D721Med (cell line): ENCODE measurements at places on chromosomes 5 and 9.

GRCh38 chr5:115962565-115963402 is 509 bp downstream of the LVRN start:
- no peak for DNase-seq

DNA sequence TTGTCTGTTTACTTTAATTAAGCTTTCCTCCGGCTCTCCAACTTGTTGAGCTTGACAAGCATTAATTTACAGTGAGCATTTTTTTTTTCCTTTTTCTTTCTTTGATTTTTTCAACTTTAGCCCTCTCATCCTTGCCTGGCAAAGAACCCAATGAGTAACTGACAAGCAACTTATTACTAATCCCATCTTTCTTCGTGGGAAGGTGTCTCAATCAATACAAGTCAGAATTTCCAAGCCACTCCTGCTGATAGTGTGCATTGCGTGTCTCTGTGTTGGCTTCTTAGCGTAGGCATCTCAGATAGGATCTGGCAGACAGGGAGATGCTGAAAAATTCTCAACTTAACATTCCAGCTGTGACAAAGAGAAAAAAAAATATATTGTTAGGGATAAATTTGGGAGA is 527.7 kb upstream of the WWC1 start:
- no peak for DNase-seq

DNA sequence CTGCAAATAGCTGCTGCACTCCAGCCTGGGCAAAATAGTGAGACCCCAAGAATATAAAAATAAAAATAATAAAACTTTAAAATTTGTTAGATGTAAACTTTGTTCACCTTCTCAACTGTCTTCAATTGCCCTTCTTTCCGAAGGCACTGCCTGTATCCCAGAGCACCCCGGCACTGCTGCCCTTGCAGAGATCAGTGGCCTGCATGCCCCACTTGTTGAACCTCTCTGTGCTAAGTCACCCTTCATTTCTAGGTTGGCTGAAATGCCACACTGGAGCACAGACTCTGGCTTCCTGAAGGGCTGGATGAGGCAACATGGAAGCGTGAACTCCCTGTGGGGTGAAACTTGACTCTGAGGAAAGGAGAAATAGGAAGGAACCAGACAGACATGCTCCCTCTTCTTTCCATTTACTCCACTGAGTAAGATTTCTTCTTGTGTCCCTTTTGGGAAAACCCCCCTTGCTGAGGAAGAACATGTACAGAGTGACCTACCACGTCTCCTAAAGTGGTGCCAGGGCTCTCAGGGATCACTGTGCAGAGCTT is 8.4 kb upstream of the JMY start:
- no peak for DNase-seq

DNA sequence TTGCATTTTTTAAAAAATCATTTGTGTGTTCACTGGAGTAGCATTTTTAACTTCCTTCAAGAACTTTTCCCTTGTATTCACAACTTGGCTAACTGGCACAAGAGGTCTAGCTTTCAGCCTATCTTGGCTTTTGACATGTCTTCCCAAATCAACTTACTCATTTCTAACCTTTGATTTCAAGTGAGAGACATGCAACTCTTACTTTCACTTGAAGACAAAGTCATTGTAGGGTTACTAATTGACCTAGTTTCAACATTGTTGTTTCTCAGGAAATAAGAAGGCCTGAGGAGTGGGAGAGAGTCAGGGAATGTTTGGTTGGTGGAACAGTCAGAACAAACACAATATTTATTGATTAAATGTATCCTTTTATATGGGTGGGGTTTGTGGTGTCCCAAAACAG is 95.0 kb upstream of the C9orf72 start:
- no peak for DNase-seq

DNA sequence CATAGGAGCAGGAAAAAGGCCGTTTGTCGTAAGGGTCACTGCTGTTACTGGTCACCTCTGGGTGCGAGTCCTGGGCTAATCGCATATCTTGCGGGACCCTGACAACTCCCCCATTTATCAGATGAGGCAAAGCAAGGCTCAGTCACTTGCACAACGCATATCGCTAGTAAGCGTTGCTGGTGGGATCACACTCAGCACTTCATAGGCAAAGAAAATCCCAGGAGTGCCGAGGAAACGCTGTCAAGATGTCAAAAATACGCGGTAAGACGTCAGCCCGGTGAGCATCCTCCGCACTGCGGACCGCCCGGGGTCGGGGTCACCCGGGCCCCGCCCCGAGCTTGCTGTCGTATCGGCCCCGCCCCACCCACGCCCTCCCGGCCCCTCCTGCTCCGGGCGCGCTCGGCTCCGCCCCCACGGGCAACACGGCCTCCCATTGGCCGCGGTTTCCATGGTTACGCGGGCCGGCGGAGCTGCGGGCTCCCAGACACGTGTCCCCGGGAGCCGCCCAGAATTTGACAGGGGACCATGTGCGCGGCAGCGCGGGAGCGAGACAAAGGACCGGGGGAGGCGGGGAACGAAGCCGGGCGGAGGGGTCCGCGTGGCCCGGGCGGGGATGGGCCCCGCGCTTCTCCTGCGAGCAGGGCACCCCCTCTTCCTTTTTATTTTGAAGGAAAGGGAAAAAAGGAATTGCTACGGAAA is 80.2 kb upstream of the IER5L start:
- no peak for DNase-seq

- DNase-seq, result no peak
These were observed 6.0 kb downstream of the B4GALT1 start for GRCh38 chr9:33161011-33161588.

DNA sequence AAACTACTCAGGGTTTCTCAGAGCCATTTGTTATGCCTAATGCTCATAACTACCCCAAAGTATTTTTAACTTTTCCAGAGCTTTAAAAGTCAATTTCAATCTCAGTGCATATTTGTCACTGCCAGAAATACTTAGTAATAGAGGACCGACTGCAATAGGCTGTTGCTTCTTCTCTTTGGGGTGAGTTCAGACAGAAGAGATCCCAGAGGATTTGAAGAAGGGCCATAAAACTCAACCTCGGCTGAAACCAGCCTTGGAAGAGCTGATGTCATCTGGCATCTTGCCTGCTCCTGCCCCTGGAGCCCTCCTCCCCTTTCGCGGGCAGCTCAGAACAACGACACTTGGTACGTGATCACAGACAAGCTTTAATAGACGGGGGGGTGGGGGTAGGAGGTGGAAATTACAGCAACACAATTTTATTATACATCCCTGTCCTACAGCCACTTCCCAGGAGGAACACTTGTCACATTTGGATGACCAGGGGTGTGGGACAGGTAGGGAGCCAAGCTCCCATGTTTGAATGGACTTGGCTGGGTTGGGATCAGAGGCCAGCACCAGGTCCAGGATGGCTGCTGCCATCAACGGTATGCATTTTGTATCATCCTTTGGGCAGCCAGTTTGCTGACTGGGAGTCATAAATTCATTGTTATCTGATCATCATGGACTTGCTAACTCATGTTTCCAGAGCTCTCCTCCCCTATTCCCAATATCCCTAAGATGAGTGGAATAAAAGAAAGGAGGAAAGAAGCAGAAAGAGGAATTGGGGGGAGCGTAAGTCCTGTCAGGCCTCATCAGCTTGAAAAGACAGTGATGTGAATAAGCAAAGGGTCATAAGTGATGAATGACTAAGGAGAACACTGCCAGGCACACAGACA is 186.6 kb upstream of the PANK3 start:
- DNase-seq, result no peak

- DNase-seq, result no peak
These were observed 25.6 kb downstream of the CSF2 start for GRCh38 chr5:132099076-132099748.

DNA sequence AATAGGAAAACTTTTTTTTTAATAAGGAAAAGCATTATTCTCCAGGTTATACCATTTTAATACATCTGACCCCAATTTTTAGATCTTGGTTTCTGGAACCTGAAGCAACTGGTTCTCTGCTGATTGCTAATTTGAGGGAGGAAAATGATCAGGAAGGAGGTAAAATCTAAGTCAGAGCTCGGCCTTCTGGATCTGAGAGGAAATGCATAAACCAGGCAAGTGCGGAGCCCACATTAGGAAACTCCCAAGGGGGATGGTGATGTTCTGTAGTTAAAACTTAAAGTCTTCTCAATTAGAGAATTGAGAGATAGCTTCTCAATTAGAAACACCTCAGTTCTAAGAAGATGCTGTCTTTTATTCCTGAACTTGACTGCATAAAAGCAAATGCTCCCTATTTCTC is 113.5 kb downstream of the TSSK1B start:
- DNase-seq, result no peak
